Right atrium auricular region (tissue), 2 donors: ENCODE measurements at places on chromosomes 6 and 20.

- peak overlapping the region; percentile 64 for H3K4me3 ChIP-seq
- peak overlapping the region; percentile 91 for H3K27ac ChIP-seq
- peaks cover 13% of the 10 kb centered on the region for H3K36me3 ChIP-seq
- no peaks in the 10 kb centered on the region for H3K27me3 ChIP-seq
- DNase-seq: no peak
These were observed 1.5 kb upstream of the CPNE5 start for GRCh38 chr6:36840432-36841403.

DNA sequence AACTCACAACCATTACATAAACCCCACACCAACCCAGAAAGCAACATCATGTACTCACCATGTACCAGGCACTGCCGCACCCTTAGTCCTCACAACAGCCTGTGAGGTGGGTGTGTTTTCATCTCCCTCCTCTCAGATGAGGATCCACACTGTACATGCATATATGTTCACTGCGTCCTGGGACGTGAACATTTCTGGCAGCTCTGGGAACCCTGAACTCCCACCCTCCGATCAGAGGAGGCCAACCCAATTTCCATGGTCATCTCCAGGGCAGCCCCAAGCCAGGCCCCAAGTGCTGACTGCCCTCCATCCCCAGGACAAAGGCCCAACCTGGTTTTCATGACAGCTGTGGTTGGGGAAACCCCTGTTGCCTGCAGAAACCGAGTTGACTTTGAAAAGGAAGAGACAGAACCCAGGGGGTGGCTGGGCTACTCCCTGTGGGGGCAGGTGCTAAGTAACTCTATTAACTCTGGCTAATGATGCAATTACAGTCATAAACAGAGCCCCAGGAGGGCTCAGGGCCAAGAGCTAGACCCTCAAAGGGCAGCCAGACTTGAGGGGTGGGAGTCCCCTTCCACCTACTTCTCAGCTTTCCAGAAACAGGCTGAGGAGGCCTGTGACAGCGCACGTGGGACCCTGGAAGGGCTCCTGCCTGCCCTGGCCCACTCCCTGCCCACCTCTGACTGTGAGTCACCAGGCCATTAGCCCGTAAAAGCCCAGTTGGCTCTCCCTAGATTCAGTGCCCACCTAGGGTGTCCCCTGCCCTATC is 2.6 kb downstream of the TFEB start:
- H3K4me1 ChIP-seq: peaks cover 66% of the 10 kb centered on the region
- DNase-seq: no peak
- peak overlapping the region; percentile 97 for H3K27ac ChIP-seq
- H3K4me3 ChIP-seq: peak overlapping the region; percentile 97
- H3K36me3 ChIP-seq: no peaks in the 10 kb centered on the region

DNA sequence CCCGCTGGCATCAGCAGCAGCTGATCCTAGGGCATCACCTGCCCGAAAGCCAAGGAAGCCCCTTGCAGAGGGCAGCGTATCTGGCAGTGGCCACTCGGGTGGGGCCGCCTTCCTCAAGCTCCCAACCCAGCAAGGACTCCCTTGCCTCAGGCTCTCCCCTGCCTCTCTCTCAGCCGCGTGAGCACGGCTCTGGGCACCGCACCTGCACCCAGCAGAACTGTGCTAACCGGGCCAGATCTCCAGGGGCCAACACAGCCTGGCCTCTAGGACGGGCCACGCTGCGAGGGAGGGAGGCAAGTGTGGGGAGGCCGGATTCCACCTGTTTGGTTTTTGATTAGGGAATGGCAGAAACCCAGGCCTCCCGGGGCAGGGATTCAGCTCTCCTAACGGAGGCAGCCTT is 11.8 kb upstream of the MRGBP start:
- H3K4me1 ChIP-seq: no peaks in the 10 kb centered on the region
- no peaks in the 10 kb centered on the region for H3K36me3 ChIP-seq
- DNase-seq: no peak

- no peak overlapping the region for H3K4me3 ChIP-seq
- H3K27ac ChIP-seq: no peak overlapping the region
- no peak for DNase-seq
- H3K27me3 ChIP-seq: no peaks in the 10 kb centered on the region
These were observed 57.5 kb downstream of the MKKS start for GRCh38 chr20:10376270-10377075.

GRCh38 chr6:116512111-116512559 is 696 bp downstream of the CALHM5 start:
- no peaks in the 10 kb centered on the region for H3K27me3 ChIP-seq
- peaks cover 10% of the 10 kb centered on the region for H3K36me3 ChIP-seq
- peak overlapping the region; percentile 80 for H3K27ac ChIP-seq
- no peak for DNase-seq

GRCh38 chr6:125367036-125367782 is 65.4 kb upstream of the HDDC2 start:
- peak overlapping the region; percentile 23 for H3K27ac ChIP-seq
- no peak for DNase-seq
- no peak overlapping the region for H3K4me3 ChIP-seq

GRCh38 chr6:43052842-43053544 is 658 bp downstream of the CUL7 start:
- H3K4me3 ChIP-seq: peak overlapping the region; percentile 71
- peak overlapping the region; percentile 96 for H3K27ac ChIP-seq
- H3K4me1 ChIP-seq: peaks cover 29% of the 10 kb centered on the region

- no peak for DNase-seq
- no peak overlapping the region for H3K27ac ChIP-seq
- no peaks in the 10 kb centered on the region for H3K4me1 ChIP-seq
- H3K4me3 ChIP-seq: no peak overlapping the region
- H3K27me3 ChIP-seq: peaks cover 14% of the 10 kb centered on the region
These were observed 5.2 kb downstream of the INSM1 start for GRCh38 chr20:20373091-20373571.

- DNase-seq: no peak
- H3K4me1 ChIP-seq: no peaks in the 10 kb centered on the region
- H3K4me3 ChIP-seq: no peak overlapping the region
- H3K27ac ChIP-seq: no peak overlapping the region
- H3K36me3 ChIP-seq: no peaks in the 10 kb centered on the region
- H3K27me3 ChIP-seq: no peaks in the 10 kb centered on the region
These were observed 560.0 kb downstream of the TBC1D32 start for GRCh38 chr6:120774275-120774674.

DNA sequence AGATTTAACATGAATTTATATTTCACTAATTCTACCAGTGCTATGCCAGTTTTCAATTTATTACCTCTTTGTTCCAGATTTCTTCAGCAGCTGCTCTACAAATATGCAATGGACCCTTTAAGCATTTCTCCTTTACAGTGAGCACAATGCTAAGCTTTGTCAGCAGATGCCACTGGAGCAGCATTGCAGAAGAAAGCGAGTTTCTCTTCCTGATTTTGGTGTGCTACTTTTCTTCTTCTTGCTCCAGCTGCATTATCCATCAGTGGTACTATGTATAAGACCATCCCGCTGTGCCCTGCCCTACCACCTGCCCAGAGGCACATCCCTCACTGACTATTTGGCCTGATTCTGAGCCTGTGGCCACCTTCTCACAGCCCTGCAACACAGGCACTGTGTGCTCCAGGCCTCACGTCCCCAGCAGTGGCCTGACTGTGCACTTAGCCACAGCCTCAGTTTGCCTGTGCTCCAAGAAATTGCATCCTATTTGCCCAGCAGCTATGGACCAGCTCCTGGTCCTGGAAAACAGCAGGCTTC is 84.1 kb downstream of the TNFAIP3 start:
- no peaks in the 10 kb centered on the region for H3K36me3 ChIP-seq
- no peaks in the 10 kb centered on the region for H3K27me3 ChIP-seq
- no peak for DNase-seq
- H3K4me1 ChIP-seq: no peaks in the 10 kb centered on the region

- H3K36me3 ChIP-seq: no peaks in the 10 kb centered on the region
- peak overlapping the region; percentile 68 for H3K4me3 ChIP-seq
- DNase-seq: no peak
- H3K27me3 ChIP-seq: no peaks in the 10 kb centered on the region
- peaks cover 73% of the 10 kb centered on the region for H3K4me1 ChIP-seq
These were observed 14.9 kb upstream of the TLDC2 start for GRCh38 chr20:36860811-36861624.

DNA sequence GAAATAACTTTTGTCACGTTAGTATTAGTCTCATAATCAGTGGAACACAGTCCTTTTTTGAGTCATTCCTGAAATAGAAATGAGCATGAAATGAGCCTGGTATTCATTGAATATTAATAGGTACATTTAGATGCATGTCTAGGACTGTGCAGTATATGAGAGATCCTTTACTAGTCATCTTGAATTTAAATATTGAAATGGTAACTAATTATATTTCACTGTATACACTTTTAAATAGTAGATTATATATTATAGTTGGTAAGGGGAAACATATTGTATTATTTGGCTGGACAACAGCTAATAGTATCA is 59.4 kb downstream of the RSPO3 start:
- no peak overlapping the region for H3K4me3 ChIP-seq
- H3K27ac ChIP-seq: no peak overlapping the region
- H3K27me3 ChIP-seq: no peaks in the 10 kb centered on the region
- no peaks in the 10 kb centered on the region for H3K36me3 ChIP-seq

DNA sequence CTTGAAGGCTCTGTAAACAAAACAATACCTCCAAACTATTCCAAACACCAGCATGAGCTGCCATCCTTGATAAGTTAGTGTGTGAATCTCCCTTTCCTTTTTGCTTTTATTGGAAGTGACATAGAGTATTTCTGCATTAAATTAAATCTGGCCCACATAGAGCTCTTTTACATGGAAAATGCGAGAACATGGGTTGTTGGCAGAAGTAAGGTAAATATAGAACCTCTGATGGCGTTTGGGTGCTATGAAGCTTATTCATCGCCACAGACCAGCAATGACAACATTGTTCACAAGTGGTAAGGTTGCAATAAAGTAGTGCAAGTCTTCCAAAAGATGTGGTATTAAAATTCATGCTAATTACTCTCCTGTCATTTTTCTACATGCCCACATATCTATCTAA is 445.8 kb upstream of the JAG1 start:
- no peak overlapping the region for H3K27ac ChIP-seq
- H3K36me3 ChIP-seq: no peaks in the 10 kb centered on the region
- H3K4me1 ChIP-seq: no peaks in the 10 kb centered on the region

GRCh38 chr20:32635764-32636163 is 38.0 kb downstream of the C20orf203 start:
- H3K4me3 ChIP-seq: no peak overlapping the region
- no peaks in the 10 kb centered on the region for H3K36me3 ChIP-seq
- no peaks in the 10 kb centered on the region for H3K27me3 ChIP-seq
- no peak overlapping the region for H3K27ac ChIP-seq
- DNase-seq: no peak
- no peaks in the 10 kb centered on the region for H3K4me1 ChIP-seq

DNA sequence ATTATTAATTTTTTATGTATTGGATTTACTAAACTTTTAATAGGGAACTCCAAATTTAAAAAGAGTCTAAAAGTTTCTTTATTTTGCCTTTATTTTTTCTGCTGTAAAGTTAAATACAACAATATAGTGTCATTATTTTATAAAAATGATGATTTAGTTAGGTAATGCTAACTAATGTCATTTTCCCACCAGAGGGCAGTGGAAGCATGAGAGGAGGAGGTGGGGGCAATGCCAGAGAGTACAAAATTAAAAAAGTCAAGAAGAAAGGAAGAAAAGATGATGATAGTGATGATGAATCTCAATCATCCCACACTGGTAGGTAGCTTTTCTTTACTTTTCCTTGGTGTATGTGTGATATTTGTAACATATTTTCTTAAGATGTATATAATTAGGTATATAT is 20.2 kb upstream of the FHL5 start:
- no peak for DNase-seq
- no peaks in the 10 kb centered on the region for H3K4me1 ChIP-seq
- H3K27ac ChIP-seq: no peak overlapping the region

DNA sequence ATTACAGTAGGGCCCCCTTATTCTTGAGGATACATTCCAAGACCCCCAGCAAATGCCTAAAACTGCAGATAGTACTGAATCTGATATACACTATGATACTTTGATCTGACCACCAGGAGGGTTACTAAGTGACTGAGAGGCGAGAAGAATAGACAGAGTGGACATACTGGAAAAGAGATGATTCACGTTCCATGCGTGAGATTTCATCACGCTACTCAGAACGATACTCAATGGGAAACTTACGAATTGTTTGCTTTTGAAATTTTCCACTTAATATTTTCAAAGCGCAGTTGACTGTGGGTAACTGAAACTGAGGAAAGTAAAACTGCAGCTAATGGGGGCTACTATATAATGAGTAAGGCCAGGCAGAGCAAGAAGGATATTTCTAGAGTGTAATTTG is 60.8 kb downstream of the STX11 start:
- no peak overlapping the region for H3K4me3 ChIP-seq
- no peaks in the 10 kb centered on the region for H3K36me3 ChIP-seq
- DNase-seq: no peak
- no peaks in the 10 kb centered on the region for H3K27me3 ChIP-seq
- H3K27ac ChIP-seq: no peak overlapping the region

- H3K27me3 ChIP-seq: no peaks in the 10 kb centered on the region
- DNase-seq: peak; percentile 85
- peaks cover 43% of the 10 kb centered on the region for H3K36me3 ChIP-seq
- no peaks in the 10 kb centered on the region for H3K4me1 ChIP-seq
- H3K4me3 ChIP-seq: peak within 1 kb of the TSS; percentile 96
- peak within 1 kb of the TSS; percentile 88 for H3K27ac ChIP-seq
These were observed at the start of the genes ARFRP1 and ZGPAT for GRCh38 chr20:63707558-63708300. Gene ARFRP1 (minus strand): TSS chr20:63707976. CDS start chr20:63707091, 885 bp downstream. Gene ZGPAT (plus strand): TSS chr20:63708039. CDS start chr20:63708581, 542 bp downstream.

DNA sequence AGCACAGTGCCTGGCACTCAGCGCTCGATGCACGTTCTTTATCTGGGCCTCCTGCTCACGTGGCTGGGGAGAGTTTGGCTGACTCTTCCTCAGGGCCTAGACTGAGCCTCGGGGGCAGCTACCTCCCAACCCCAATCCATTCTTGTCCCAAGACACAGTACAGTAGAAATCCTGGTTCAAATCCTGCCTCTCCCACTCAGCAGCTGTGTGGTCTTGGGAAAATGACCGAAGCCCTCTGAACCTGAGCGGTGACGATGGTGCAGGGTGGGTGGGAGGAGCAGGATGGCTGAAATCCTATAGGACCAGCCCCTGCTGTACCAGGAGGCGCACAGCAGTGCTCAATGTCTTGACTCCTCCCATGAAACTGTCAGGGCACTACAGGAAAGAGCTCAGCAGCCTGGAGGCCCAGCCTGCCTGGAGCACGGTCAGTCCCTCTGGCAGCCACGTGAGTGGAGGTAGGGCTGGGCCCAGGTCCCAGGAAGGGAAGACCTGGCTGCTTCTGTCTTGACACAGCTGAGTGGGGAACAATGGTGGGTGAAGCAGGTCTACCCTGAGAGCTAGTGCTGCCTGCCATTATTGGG is 31.5 kb downstream of the PDRG1 start:
- H3K4me3 ChIP-seq: no peak overlapping the region
- no peaks in the 10 kb centered on the region for H3K36me3 ChIP-seq
- H3K27me3 ChIP-seq: no peaks in the 10 kb centered on the region
- H3K4me1 ChIP-seq: no peaks in the 10 kb centered on the region

GRCh38 chr6:21342501-21342900 is 251.1 kb upstream of the SOX4 start:
- H3K36me3 ChIP-seq: no peaks in the 10 kb centered on the region
- no peak for DNase-seq
- H3K4me1 ChIP-seq: no peaks in the 10 kb centered on the region
- H3K4me3 ChIP-seq: no peak overlapping the region
- H3K27ac ChIP-seq: no peak overlapping the region
- H3K27me3 ChIP-seq: no peaks in the 10 kb centered on the region
